ENCODE measurements at places on chromosomes 3 and 15. TPM values are rescaled to one million over a fixed set of nuclear protein-coding genes. Genes with fewer than 3 reads are reported as not detected.

ERC2 gene
- 0.87 TPM for total RNA-seq

DNA sequence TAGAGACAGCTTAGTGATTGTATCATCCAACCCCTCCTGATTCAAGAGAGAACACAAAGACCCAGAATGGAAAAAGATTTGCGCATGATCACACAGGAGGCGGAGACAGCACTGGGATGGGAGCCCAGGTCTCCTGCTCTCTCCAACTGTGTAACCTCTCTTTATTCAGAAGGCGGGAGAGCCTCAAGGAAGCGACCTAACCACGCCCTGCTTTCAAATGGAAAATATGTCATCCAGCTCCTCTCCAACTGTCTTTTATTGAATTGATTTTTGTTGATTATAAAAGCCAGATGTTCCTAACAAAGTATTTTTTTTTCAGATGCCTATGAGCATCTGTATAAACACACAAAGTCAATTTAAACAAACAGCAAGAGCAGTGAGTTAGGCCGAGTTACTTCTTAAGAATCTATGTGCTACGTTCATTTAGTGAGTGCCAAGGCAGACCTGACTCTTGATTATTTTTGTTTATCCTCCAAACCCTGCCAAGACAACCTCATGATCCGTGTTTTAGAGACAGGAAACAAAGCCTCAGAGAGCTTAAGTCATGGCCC, 74.5 kb downstream of the BFSP2 start:
- H3K27ac ChIP-seq: no peak overlapping the region
- H3K27me3 ChIP-seq: no peaks in the 10 kb centered on the region
- DNase-seq: no peak
- no peak overlapping the region for H3K4me3 ChIP-seq
- H3K4me1 ChIP-seq: no peaks in the 10 kb centered on the region

SKOR1 gene
- 0.92 TPM for total RNA-seq

A4GNT gene
- total RNA-seq: 12.5 TPM

- no peak for DNase-seq
- H3K4me1 ChIP-seq: peaks cover 49% of the 10 kb centered on the region
- no peaks in the 10 kb centered on the region for H3K27me3 ChIP-seq
Observed at GRCh38 chr15:40772014-40772413, 2.2 kb downstream of the C15orf62 start.

- H3K36me3 ChIP-seq: no peaks in the 10 kb centered on the region
- peak; percentile 63 for DNase-seq
- peak overlapping the region; percentile 47 for H3K4me3 ChIP-seq
- H3K27me3 ChIP-seq: peaks cover 89% of the 10 kb centered on the region
Observed at GRCh38 chr3:181726351-181727330, 14.9 kb downstream of the SOX2 start.

DNA sequence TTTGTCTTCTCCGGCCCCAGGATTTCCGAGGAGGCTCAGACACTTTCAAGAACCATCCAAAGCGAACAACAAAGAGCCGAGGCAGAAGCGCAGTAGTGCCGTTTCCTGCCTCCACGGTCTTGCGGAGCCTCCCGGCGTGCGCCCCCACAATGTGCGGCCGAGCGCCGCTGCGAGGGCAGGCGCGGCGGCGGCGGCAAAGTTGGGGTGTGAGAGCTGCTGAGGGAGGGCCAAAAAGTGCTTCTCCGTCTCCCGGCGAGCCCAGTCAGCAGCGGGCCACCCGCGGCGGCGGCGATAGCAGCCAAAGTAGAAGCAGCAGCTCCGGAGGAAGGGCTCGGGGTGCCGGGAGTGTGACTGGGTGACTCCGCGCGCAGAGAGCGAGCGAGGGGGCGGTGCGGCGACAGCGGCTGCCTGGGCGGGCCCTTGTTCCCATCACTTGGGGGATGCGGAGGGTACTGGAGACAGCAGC, 749.1 kb downstream of the ROBO1 start:
- peak overlapping the region; percentile 94 for H3K4me3 ChIP-seq
- peak; percentile 88 for DNase-seq
- peaks cover 33% of the 10 kb centered on the region for H3K4me1 ChIP-seq
- peak overlapping the region; percentile 87 for H3K27ac ChIP-seq
- peaks cover 17% of the 10 kb centered on the region for H3K27me3 ChIP-seq
- H3K36me3 ChIP-seq: no peaks in the 10 kb centered on the region

GRCh38 chr3:105030211-105030610, 336.5 kb upstream of the ALCAM start:
- H3K36me3 ChIP-seq: no peaks in the 10 kb centered on the region
- no peak for DNase-seq
- no peak overlapping the region for H3K27ac ChIP-seq
- no peaks in the 10 kb centered on the region for H3K4me1 ChIP-seq
- H3K4me3 ChIP-seq: no peak overlapping the region
- H3K27me3 ChIP-seq: no peaks in the 10 kb centered on the region

VEPH1 gene
- 5.8 TPM for total RNA-seq
